Cortex of kidney (tissue), 1 donor: ENCODE measurements at places on chromosomes 13 and 19.

- DNase-seq = no peak
Observed at GRCh38 chr13:28117689-28118377, 17.5 kb upstream of the FLT3 start.

DNA sequence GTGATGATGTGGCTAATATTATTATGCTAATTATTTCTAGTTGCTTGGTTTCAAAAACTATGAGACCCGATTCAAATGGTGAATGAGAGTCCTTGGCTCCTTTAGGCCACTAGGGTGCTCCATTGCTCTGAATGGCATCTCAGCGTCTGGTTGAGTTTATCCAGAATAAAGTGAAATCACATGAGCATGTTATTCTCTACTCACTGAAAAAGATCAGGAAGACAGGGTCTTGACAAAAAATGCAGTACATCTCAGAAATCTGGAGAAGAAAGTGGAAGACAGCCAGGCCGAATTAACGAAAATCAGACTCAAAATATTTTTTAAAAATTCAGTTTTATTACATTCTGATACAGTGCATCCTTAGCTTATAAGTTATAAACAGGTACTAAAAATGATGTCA is 516.2 kb downstream of the MYO16 start:
- no peak for DNase-seq

GRCh38 chr19:5484398-5485285 is 29.4 kb downstream of the ZNRF4 start:
- no peak for DNase-seq

GRCh38 chr13:50303963-50304721 is 288.9 kb downstream of the KCNRG start:
- DNase-seq = no peak
